Activated naive CD8-positive, alpha-beta T cell treated with anti-CD3 and anti-CD28 coated beads, Interleukin-2, amount 10 ng/mL, durations not matched to agents 7 days and 5 days (primary cell): ENCODE measurements at places on chromosomes 12 and 14. TPM values are rescaled to one million over a fixed set of nuclear protein-coding genes. Genes with fewer than 3 reads are reported as not detected.

GRCh38 chr12:50062728-50063460 lies 5.5 kb downstream of the ASIC1 start:
- H3K36me3 ChIP-seq, result peaks cover 18% of the 10 kb centered on the region
- peaks cover 46% of the 10 kb centered on the region for H3K4me1 ChIP-seq
- H3K4me3 ChIP-seq, result no peak overlapping the region
- no peak for DNase-seq
- H3K27ac ChIP-seq, result no peak overlapping the region
- no peaks in the 10 kb centered on the region for H3K27me3 ChIP-seq

The IFNG-AS1 gene
- total RNA-seq, result 5.1 TPM

- no peak overlapping the region for H3K4me3 ChIP-seq
- H3K4me1 ChIP-seq, result no peaks in the 10 kb centered on the region
- no peak for DNase-seq
- H3K27me3 ChIP-seq, result no peaks in the 10 kb centered on the region
- H3K27ac ChIP-seq, result no peak overlapping the region
Observed at GRCh38 chr14:25400607-25401206, 350.8 kb upstream of the STXBP6 start.

- DNase-seq, result no peak
- H3K27me3 ChIP-seq, result peaks cover 2% of the 10 kb centered on the region
- H3K27ac ChIP-seq, result no peak overlapping the region
- H3K4me1 ChIP-seq, result no peaks in the 10 kb centered on the region
- H3K36me3 ChIP-seq, result no peaks in the 10 kb centered on the region
Observed at GRCh38 chr14:70045310-70045709, 143.4 kb downstream of the SLC8A3 start.

DNA sequence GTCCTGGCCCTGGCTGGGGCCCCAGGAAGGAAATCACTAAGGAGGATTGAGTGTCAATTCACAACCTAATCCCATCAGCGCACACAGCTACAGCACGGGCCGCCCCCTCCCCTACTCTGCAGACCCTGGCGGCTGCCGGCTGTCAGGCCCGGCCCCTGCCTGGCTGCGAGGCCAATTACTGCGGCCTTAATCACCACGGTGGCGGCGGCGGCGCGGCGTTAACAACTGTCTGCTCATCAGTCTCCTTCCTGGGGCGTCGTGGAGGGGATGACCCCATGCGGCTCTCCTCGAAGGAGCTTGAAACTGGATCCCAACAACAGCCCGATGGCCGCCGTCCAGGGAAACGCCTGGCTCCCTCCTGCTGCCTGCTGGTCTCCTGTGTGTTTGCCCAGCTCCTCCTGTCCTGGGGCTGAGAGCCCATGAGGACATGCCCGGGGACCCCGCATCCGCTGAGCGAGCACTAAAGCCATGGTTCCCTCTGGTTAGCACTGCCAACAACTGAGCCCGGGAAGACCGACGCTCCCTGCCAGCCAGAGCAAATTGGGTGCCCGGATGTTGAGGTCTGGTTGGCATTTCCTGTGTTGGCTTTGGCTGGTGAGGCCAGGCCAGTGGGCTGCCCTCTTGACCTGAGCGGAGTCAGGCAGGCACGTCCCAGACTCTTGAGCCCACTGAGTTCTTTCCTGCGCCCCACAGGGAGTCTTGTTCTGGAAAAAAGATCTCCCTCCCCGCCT lies 21.8 kb upstream of the EIF2B2 start:
- H3K4me3 ChIP-seq, result no peak overlapping the region
- H3K36me3 ChIP-seq, result no peaks in the 10 kb centered on the region
- no peak for DNase-seq
- peaks cover 6% of the 10 kb centered on the region for H3K27me3 ChIP-seq
- H3K4me1 ChIP-seq, result no peaks in the 10 kb centered on the region

The PLEKHG7 gene
- not detected for total RNA-seq

- peak within 1 kb of the TSS; percentile 85 for H3K4me3 ChIP-seq
- H3K36me3 ChIP-seq, result peaks cover 1% of the 10 kb centered on the region
- H3K27ac ChIP-seq, result no peak within 1 kb of the TSS
- H3K4me1 ChIP-seq, result peaks cover 8% of the 10 kb centered on the region
- peak; percentile 56 for DNase-seq
Observed at GRCh38 chr12:31590642-31591379, at the start of gene DENND5B. TSS of gene DENND5B (minus strand) at chr12:31591136. CDS start at chr12:31590832, 304 bp downstream.

- no peaks in the 10 kb centered on the region for H3K36me3 ChIP-seq
- no peak for DNase-seq
- peaks cover 2% of the 10 kb centered on the region for H3K4me1 ChIP-seq
- H3K4me3 ChIP-seq, result peak overlapping the region; percentile 51
Observed at GRCh38 chr14:21825149-21825743, 151.6 kb upstream of the OR4E1 start.

The RILPL1 gene
- total RNA-seq, result 2.2 TPM

GRCh38 chr12:2642896-2643425 lies 151.8 kb upstream of the FKBP4 start:
- H3K4me3 ChIP-seq, result peak overlapping the region; percentile 50
- H3K27ac ChIP-seq, result no peak overlapping the region
- H3K36me3 ChIP-seq, result no peaks in the 10 kb centered on the region
- no peak for DNase-seq
- H3K4me1 ChIP-seq, result peaks cover 22% of the 10 kb centered on the region

- peaks cover 4% of the 10 kb centered on the region for H3K36me3 ChIP-seq
- no peak for DNase-seq
- peaks cover 22% of the 10 kb centered on the region for H3K4me1 ChIP-seq
- H3K27me3 ChIP-seq, result no peaks in the 10 kb centered on the region
- no peak overlapping the region for H3K27ac ChIP-seq
- H3K4me3 ChIP-seq, result peak overlapping the region; percentile 87
Observed at GRCh38 chr14:67673451-67673850, 981 bp downstream of the VTI1B start.

The PRICKLE1 gene
- total RNA-seq, result 0.89 TPM

GRCh38 chr12:117968826-117969659 lies at the start of gene KSR2:
TSS of gene KSR2 (minus strand) at chr12:117968990. CDS start at chr12:117968255, 735 bp downstream.
- peaks cover 3% of the 10 kb centered on the region for H3K4me1 ChIP-seq
- peak within 1 kb of the TSS; percentile 42 for H3K27ac ChIP-seq
- peak within 1 kb of the TSS; percentile 82 for H3K4me3 ChIP-seq
- peaks cover 41% of the 10 kb centered on the region for H3K27me3 ChIP-seq
- peaks cover 2% of the 10 kb centered on the region for H3K36me3 ChIP-seq
- peak; percentile 67 for DNase-seq

GRCh38 chr14:44945264-44945663 lies 16.5 kb downstream of the KLHL28 start:
- H3K36me3 ChIP-seq, result peaks cover 57% of the 10 kb centered on the region
- H3K4me1 ChIP-seq, result peaks cover 3% of the 10 kb centered on the region
- no peak for DNase-seq
- H3K4me3 ChIP-seq, result no peak overlapping the region

GRCh38 chr12:12392413-12392812 lies 35.5 kb downstream of the BORCS5 start:
- H3K4me1 ChIP-seq, result peaks cover 13% of the 10 kb centered on the region
- DNase-seq, result no peak
- no peaks in the 10 kb centered on the region for H3K27me3 ChIP-seq
- H3K36me3 ChIP-seq, result peaks cover 25% of the 10 kb centered on the region
- H3K4me3 ChIP-seq, result no peak overlapping the region
- no peak overlapping the region for H3K27ac ChIP-seq

DNA sequence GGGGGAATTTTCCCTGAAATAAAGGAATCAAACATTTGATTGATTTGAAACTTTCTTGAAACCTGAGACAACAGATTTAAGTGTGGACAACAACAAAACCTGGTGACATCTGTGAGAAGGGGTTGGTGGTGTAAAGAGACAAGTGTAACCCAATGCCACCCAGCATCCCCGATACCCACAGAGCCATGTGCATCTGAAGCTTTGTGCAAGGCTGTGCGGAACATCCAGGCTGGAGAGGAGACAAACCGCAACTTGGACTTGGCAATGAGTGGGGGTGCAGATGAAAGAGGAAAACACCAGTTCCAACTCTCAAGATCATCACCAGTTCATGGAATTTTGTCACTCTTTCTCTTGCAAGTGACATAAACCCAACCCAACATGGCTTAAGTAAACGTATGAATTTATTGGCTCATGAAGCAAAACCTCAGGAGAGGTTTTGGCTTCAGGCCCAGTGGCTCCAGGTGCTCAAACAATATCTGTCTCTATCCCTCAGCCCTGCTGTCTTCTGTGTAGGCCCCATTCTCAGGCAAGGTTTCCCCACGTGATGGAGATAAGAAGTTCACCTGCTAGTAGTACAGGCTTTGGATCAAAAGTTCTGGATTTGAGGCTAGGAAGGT lies 55.2 kb upstream of the NTF3 start:
- no peaks in the 10 kb centered on the region for H3K36me3 ChIP-seq
- no peaks in the 10 kb centered on the region for H3K4me1 ChIP-seq
- no peak overlapping the region for H3K27ac ChIP-seq
- H3K27me3 ChIP-seq, result no peaks in the 10 kb centered on the region
- no peak overlapping the region for H3K4me3 ChIP-seq

DNA sequence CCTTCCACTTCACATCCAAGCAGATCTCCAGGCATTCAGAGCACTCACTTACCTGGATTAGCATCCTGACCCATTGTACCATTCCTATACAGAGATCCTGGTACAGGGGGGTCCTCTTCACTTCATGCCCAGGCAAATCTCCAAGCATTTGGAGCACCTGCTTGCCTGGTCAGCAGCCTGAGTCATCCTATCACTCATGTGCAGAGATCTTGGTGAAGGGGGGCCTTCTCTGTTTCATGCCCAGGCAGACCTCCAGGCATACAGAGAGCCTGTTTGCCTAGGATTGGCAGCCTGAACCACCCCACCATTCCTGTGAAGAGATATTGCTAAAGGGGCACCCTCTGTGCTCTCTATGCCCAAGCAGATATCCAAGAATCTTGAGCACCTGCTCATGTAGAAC lies 111.1 kb upstream of the CCDC175 start:
- H3K27ac ChIP-seq, result no peak overlapping the region
- no peaks in the 10 kb centered on the region for H3K36me3 ChIP-seq
- no peak for DNase-seq

The CLEC2B gene
- 83.9 TPM for total RNA-seq

GRCh38 chr14:94446126-94446525 lies 6.5 kb downstream of the SERPINA11 start:
- no peak for DNase-seq
- H3K36me3 ChIP-seq, result no peaks in the 10 kb centered on the region
- H3K27ac ChIP-seq, result no peak overlapping the region
- no peaks in the 10 kb centered on the region for H3K4me1 ChIP-seq
- H3K27me3 ChIP-seq, result peaks cover 13% of the 10 kb centered on the region
- H3K4me3 ChIP-seq, result no peak overlapping the region

DNA sequence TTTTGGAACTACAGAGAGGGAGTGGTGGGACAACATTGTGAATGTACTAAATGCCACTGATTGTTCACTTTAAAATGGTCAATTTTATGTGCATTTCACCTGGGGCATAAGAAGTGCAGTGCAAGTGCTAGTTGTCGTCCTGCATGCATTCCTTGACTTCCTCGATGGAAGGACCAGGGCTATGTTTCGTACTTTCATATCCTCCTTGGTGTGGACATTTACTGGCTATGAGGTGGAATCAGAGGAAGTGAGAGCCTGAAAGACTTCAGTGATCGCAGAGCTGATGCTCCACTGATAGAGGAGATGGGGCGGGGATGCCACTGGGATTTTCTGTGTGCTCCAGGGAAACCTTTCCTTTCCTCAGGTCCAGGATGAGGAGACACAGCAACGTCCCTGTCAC lies 54.1 kb upstream of the DDX11 start:
- no peaks in the 10 kb centered on the region for H3K36me3 ChIP-seq
- H3K4me1 ChIP-seq, result no peaks in the 10 kb centered on the region
- DNase-seq, result no peak
- H3K27ac ChIP-seq, result no peak overlapping the region

The MGAT2 gene
- total RNA-seq, result 54.6 TPM

DNA sequence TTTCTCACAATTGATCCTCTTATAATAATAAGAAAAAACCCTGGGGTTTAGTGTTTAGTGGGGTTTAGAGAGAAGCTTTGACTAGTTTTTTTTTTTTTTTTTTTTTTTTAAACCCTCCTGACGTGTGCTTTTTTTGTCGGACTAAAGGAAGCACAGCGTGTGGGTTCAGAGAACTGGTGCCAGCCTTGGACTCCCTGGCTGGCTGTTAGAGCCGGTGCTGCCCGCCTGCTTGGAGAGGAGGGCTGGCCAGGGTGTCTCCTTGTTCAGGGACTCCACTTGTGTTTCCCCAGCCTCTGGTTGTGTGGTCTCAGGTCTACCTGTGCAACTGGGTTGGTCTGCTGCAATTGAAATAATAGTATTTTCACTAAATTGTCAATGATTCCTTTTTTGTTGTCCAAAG lies 54.1 kb upstream of the ASPG start:
- H3K4me1 ChIP-seq, result no peaks in the 10 kb centered on the region
- no peak for DNase-seq
- H3K27me3 ChIP-seq, result peaks cover 29% of the 10 kb centered on the region

DNA sequence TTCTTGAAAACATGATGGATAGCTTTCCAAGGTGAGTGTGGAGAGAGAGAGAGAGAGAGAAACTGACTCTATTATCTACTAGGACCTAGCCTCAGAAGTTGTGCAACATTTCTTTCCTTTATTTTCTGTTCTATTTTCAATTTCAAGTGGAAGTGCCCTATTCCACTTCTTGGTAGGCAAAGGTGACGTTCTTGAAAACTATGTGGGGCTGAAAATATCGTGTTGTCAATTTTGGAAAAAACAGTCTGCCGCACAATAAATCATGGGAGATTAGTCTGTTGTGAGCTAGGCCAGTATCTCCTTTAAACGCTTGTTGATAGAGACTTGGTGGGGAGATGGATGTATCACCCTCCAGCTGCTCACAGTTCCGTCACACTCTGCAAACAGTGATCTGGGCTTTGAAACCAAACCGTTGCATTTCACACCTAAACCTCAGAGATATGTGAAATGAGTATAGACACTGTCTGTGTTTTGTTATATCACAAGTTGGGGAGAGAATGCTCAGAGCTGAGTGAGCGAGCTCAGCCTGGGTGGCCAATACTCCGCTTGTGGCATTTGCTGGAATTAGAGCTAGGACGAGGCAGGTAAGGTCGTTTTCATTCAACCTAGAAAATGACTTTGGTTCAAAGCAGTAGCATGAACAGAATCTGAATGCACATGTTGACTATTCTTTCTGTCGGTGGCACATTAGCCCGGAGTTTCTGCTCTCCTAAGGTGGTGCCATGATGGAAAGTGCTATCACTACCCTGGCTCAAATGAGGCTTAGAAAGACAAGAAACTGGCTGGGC lies 75.1 kb upstream of the ST8SIA1 start:
- DNase-seq, result no peak
- H3K27me3 ChIP-seq, result no peaks in the 10 kb centered on the region
- H3K4me3 ChIP-seq, result peak overlapping the region; percentile 20
- H3K4me1 ChIP-seq, result peaks cover 4% of the 10 kb centered on the region
- peak overlapping the region; percentile 16 for H3K27ac ChIP-seq

DNA sequence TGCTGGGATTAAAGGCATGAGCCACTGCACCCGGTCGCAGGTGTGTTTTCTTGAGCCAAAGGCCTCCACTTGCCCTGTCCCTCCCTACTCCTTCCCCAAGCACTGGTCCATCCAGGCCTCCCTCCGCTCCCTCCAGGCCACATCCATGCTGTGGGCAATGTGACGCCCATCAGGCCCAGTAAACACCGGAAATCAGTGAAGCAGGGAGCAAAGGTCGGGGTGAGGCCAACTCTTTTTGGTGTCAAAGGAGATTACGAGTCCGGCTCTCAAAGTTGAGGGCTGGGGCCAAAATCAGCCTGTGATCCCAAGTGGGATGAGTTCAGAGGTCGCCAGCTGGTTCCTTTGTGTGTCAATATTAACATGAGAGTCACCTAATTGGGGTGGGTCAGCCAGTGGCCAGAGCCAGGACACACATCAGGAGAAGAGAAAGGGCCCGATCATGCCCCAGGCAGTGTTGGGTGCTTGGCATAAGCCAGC lies 195.7 kb downstream of the RBM19 start:
- no peak overlapping the region for H3K4me3 ChIP-seq
- no peak overlapping the region for H3K27ac ChIP-seq
- peaks cover 2% of the 10 kb centered on the region for H3K27me3 ChIP-seq
- H3K36me3 ChIP-seq, result no peaks in the 10 kb centered on the region
- no peak for DNase-seq
